Stimulated activated CD4-positive, alpha-beta T cell treated with anti-CD3 and anti-CD28 coated beads, Interleukin-4, amount 100 ng/mL, for 48 hours (primary cell): ENCODE measurements at places on chromosomes 4 and X.

DNA sequence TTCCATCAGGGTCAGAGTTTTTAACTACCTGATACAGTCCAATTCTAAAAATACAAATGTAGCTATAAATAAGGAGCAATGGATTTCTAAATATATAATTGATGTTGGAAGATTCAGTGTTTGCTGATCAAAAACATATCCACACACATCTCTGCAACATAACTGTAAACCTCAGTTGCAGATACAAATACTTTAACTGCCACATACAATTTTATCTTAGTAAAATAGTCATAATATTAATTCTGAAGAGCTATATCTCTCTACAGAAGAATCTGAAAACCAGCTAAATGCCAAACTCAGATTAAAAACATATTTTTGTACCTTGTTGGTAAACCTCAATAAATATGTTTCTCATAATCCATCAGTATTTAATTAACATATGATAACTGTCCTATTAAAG, 674.3 kb upstream of the INTU start:
- DNase-seq: no peak

GRCh38 chr4:75495476-75495875, 18.7 kb downstream of the RCHY1 start:
- no peak for DNase-seq

DNA sequence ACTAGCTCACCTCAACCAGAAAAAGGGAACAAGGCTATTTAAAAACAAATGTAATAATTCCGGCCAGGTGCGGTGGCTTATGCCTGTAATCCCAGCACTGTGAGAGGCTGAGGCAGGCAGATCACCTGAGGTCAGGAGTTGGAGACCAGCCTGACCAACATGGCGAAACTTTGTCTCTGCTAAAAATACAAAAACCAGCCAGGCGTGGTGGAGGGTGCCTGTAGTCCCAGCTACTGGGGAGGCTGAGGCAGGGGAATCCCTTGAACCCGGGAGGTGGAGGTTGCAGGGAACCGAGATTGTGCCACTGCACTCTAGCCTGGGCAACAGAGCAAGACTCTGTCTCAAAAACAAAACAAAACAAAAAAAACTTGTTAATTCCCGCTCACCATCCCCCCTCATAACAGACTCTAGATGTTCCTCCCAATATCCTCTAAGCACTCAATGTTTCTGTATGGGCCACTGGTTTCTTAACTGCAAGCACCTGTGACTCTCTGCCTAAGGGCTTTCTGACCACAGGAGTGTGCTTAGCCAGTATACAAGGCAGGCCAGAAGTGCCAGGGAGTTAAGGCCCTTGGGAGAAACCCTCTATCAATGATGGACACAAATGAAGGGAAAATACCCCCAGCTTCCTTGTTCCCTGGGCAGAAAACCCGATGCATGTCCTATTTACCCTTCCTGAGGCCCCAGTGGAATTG, 21.0 kb upstream of the THOC2 start:
- no peak for DNase-seq

- no peak for DNase-seq
These were observed 61.8 kb upstream of the STOX2 start for GRCh38 chr4:183843248-183843671.

- no peak for DNase-seq
These were observed 1075.3 kb downstream of the PCDH18 start for GRCh38 chr4:136457004-136457403.

DNA sequence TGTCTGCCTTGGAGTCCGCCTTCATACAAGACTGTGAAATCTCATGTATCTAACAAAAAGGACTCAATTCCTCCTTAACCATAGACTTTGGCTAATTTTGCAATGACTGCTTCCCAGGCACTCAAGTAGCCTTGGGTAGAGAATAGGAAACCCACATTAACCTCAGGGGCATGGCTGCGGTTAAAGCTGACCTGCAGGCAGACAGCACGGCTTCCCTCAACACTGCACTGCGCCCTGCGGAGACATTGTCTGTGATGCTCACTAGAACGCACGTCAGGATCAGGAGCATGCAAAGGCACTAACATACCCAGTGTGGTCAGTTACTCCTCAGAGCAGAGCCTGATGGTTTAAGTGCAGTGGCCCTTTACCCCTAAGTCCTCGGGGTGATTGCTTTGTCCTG, 10.3 kb upstream of the GPR143 start:
- DNase-seq: no peak

GRCh38 chr4:160129439-160129838, 1026.6 kb downstream of the RAPGEF2 start:
- no peak for DNase-seq

GRCh38 chrX:68912113-68912512, 83.3 kb downstream of the EFNB1 start:
- no peak for DNase-seq

- no peak for DNase-seq
These were observed 112.0 kb downstream of the SHROOM3 start for GRCh38 chr4:76546759-76547742.

DNA sequence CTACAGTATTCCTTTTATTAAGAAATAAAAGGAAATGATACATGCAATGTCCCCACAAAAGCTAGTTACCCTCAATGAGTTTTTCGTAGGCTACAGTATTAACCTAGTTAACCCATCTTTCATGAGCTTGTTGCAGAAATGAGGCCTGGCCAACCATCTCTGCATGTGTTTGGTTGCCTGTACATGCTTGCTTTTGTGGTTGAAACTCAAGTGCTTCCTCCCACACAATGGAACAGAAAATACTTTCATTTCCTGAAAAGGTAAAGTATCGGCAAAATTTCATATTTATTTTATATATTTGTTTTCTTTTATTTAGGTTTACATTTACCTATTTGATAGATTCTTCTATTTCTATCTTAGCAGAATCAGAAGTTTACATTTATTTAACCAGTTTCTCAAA, 214.6 kb upstream of the FAM241A start:
- no peak for DNase-seq

DNA sequence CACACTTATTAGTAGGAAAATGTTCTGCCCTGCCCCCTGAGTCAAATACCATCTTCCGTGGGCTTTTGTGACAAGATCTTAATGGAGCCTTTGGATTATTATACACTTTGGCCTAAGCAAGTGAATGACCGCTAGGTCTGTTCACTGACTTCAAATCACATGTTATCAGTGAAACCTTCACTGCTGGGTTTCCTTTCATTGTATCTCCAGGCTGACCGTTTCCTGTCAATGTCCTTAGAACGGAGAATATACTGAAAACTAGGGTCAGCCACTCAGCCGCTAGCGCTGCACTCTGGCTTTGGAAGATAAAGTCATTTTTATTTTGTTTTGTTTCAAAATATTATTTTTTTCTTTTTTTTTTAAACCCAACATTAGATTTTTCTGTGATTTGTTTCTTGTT, 107.0 kb upstream of the TLL1 start:
- DNase-seq: no peak

GRCh38 chr4:181950372-181951127, 292.7 kb upstream of the TENM3 start:
- no peak for DNase-seq

DNA sequence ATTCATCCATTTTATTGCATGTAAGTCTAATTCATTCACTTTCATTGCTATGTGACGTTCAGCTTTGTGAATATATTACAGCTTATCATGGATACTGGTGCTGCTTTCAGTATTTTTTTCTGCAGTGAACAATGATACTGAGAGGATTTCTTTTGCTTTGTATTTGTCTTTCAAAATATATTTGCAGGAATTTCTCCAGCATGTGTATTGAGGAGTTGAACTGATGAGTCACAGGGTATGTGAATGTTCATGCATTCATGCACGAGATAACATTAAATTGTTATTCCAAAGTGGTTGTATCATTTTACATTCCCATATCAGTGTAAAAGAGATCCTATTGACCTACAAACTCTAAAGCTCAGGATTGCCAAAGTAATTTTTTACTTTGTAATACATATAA, 283.8 kb upstream of the ARSJ start:
- DNase-seq: no peak

DNA sequence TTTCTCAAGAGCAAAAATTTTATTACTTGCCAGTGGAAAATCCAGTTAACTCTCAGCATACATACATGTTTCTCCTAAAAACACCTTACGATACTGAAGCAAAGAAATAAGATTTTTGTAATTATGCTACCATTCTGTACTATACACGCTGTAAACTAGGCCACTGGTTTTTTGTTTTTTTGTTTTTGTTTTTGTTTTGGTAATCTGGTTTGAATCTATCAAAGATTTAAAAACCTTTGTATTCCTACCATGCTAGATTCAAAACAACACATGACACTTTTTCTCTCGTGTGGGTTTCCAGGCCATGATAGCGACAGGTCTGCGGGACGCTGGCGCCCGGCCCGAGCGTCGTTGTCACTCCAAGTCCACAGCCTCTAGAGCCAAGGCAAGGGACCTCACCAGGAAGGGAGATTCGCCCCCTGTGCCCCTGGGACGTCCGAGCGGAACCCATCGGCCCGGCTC, 723 bp downstream of the TMEM192 start:
- no peak for DNase-seq

- peak; percentile 19 for DNase-seq
These were observed 26.0 kb downstream of the ARL13A start for GRCh38 chrX:100995469-100995868.

DNA sequence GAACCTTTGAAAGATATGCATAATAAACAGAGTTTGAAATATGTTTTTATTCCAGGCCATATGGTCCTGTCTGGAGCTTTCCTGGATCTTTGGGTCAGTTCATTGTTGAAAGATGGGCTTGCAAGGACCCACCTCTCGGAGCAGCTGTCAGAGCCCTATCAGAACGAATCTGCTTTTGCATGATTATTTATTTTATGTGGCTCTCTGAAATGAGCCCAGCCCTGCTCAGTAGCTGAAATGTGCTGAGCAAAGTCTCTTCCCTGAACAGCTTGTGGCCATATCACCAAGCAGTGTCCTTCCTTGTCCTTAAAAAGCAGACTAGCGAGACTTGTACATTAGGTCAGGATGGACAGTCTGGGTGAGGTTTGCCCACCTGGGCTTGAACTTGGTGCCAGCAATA, 110.8 kb downstream of the GBA3 start:
- no peak for DNase-seq

DNA sequence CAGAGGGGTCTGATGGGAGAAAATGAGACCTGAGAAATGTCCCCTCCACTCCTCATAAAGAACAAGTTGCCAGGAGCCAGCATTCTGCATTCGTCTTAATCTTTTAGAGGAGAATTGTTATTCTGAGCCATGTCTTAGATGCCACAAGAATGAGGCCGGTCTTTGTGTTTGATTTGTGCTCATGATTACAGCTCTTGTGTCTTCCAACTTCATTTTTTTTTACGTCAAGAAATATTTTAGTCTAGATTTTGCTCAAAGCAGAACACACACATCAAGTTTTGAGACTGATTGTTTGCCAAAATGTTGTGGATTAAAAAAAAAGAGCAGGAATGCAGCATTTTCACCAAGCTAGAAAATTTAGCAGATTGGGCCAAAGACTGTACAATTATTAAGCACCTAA, 130.6 kb upstream of the PITX2 start:
- no peak for DNase-seq

GRCh38 chr4:179097741-179098140, 1655.5 kb upstream of the AGA start:
- no peak for DNase-seq

DNA sequence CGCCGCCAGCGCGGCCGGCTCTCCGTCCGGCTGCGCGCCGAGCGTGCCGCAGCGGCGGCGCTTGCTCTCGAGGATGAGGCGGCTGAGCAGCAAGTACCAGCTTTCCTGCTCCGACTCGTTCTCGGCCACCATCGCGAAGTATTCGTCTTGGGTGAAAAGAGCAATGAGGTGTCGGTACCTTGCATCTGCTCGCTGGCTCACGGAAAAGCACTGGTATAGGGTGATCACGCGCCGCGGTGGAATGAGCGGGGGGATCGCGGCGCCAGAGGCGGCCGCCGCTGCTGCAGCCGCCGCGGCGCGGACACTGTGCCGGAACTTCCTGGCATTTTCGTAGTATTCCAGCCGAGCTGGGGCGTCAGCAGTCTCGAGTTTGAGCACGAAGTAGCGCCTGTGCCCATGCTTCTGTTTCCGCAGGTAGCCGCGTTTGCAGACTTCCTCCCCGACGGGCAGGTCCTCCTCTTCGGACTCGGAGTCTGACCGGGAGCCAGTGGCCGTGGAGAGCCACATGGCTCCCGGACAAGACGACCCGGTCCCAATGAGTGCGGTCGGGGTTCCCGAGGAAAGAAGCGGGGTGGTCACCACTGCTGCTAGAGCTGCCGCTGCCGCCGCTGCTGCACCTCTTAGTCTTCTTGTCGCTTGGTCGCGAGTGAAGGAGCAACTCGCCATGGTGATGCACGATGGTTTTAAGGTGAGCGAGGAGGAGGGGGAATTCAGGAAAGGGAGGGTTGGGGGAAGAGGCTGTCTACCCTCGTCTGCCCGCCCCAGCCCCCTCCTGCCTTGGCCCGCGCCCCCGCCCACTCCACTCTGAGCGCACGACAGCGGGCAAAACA, 469 bp downstream of the IRS4 start:
- no peak for DNase-seq

- DNase-seq: no peak
These were observed 1.9 kb downstream of the BCORL1 start for GRCh38 chrX:129984111-129984958.

DNA sequence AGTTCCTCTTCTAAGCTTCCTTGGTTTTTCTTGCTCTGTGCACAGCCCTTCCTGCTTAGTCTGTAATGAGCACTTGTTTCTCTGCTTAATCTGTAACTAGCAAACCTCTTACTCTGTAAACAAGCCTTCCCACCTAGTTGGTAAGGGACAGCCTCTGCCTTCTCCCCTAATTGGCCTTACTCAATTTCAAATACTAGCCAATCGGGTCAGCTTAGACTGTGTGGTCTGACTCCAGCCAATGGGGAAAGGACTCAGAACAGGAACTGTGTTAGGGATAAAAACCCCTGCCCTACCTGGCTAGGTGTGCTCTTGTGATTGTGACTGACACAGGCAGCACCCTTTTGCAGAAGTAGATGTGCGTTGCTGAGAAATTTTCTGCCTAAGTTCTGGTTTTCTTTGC, 136.5 kb upstream of the AADAT start:
- no peak for DNase-seq
